Activated CD4-positive, alpha-beta T cell treated with anti-CD3 and anti-CD28 coated beads, Interleukin-2, amount 50 U/mL, for 1 hour (primary cell): ENCODE measurements at places on chromosomes 3 and 15.

GRCh38 chr3:27076815-27077630, 292.2 kb downstream of the NEK10 start:
- DNase-seq: no peak

- DNase-seq: no peak
These were observed 9.0 kb upstream of the GNB4 start for GRCh38 chr3:179460260-179460659.

GRCh38 chr3:40313975-40314860, 4.7 kb downstream of the EIF1B start:
- no peak for DNase-seq

DNA sequence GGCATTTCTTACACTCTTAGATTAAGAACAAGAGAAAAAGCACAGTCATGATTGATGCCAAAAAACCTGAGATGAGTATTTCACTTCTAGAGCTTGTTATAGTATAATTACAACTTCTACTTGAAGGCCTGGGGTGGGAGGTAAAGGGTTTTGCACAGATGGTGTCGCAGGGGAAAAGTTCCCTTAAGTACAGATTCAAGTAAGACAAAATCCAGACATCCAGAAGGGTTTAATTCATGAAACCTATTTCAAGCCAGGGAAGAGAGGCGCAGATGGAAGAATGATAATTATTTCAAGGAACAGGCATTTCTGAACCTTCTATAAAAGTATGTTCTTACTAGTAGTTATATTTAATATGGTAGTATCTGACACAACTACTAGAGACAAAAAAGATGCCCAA, 70.6 kb downstream of the TM4SF4 start:
- DNase-seq: no peak

GRCh38 chr3:159825216-159825854, 163.3 kb upstream of the IL12A start:
- no peak for DNase-seq

DNA sequence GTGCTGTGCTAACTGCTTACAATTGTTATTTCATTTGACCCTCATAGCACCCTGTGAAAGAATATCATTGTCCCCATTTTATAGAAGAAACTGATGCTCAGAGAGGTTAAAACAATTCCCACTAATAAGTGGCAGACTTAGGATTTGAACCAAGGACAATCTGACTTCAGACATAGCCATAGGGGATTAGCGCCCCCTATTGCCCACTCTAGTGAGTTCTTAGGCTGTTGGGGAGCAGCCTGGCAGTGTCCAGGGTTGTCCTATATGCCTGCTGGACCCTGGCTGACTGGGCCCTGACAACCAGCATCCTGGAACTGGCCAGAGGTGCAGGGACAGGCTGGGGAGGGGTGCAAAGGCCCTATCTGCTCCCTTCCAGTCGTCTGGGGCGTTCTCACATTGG, 15.4 kb downstream of the DPH3 start:
- DNase-seq: no peak

DNA sequence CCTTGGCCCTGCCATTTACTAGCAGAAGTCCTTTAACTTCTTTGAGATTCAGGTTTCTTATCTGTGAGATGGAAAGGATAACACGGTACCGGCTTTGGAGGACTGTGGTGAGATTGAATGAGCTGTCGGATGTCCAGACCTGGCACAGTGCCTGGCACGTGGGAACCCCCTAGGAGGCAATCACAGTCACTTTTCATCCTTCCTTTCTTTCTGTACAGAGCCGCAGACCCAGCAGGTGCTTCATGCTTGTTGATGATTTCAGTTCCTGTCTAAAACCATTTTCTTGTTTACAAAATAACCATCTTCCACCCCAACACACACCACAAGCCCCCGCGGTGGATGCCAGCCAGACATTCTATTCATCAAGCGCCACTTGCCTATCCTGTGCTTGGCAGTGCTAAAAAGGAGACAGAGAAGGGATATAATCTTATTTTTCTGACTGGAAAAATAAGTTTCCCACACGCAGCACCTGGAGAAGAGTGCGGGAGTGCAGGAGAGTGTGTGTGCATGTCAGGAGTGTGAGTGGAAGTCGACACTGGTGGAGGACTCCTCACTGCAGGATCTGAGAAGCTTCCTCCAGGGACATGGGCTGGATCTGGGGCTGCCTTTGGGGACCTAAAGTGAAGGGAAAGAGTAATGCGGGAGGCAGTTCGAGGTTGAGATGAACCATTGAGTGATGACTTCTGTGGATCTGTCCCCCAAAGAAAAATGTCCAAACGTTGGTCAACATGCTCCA, 85.7 kb downstream of the ST6GAL1 start:
- DNase-seq: peak; percentile 24

DNA sequence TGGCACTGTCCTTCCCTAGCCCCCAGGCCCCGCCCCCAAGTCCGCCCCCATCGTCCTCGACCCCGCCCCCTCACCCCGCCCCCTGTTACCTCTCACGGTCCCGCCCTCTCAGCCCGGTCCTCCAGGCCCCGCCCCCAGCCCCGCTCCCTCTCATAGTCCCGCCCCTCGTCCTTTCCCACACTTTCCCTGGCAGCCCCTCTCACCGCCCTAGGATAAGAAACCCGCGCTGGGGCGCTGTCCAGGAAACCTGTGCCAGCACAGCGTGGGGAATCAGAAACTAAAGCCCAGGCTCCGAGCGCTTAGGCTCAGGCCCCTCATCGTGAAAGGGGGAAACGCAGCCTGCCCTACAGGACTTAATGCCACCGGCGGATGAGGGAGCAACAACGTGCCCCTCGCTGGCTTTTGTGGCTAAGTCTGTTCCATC, 20.9 kb downstream of the TRPM1 start:
- peak; percentile 16 for DNase-seq

GRCh38 chr3:174158674-174159073, 700.5 kb upstream of the NAALADL2 start:
- no peak for DNase-seq

DNA sequence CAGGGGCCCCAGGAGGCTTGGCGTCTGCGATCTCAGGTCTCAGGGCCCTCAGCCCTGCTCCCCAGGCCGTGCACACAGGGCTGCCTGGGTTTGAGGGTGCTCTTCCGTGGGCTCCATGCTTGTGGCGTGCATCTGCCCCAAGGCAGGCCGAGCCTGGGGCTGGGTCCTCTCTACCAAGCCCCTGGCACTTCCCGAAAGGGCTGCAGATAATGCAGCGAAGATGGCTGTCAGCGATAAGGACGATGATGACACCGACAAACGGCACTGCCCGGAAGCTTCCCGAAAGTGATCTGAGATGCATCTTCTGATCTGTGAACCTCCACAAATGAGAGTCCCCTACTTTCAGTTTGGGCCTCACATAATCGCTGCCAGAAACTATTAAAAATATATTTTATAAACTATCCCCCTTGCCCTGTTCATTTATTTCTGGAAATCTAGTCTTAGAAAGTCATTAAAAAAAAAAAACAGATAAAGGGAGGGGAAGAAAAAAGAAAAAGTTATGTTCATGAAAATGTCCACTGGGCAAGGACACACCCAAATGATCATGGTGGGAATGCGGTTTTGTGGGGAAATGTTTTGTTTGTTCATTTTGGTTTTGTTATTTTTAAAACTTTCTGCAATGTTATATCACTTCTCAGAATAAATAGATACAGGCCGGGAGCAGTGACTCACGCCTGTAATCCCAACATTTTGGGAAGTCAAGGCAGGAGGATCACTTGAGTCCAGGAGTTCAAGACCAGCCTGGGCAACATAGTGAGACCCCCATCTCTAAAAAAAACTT, 51.5 kb downstream of the RPN1 start:
- no peak for DNase-seq

DNA sequence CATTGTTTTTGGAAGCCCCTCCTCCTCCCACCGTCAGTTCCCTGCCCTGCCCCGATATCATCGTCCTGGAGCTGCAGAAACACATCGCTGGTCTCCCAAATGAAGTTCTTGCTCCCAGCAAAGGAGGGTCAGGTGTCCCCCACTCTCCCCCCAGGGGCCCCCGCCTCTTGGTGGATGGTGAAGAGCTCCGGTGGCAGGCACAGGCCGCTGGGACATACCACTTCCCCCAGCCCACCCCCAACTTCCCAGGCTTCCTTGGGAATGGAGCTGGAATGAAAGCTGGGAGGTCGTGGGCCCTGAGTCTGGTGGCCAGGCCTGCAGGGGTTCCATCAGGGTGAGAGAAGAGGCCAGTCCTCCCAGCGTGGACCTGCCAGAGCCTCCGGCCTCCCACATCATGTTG, 137.7 kb downstream of the CHSY1 start:
- no peak for DNase-seq

GRCh38 chr3:196341137-196341536, 2.9 kb upstream of the TM4SF19 start:
- DNase-seq: no peak

DNA sequence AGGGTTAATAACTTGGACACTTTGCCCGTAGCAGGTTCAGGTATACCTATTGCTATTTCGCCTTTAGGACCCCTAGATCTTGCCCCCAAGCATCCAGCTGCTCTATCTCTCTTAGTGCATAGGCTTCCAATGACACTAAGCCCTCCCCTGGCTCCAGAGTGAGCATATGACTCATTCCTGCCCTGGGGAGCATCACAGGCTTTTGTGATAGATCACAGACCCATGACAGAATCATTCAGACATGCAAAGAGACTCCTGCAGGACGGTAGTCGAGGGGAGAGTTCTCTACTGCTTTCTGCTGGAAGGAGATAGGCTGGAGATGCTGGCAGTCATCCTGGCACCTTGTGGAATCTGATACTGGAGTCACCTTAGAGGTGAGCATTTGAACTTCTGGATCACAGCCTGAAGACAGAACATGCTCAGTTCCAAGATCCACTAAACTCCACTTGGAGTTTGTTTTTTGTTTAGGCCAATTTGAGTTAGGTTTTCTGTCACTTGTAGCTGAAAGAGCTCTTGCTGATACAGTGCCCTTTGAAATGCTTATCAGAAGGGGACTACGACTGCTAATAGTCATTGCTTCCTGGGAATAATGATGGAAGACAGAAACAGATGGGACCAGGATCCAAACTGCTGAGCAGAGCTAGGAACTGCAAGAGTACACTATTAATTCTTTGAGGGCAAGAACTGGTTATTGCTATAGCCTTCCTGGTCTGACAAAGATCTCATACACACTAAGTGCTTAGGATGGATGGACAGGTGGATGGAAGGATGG, 11.0 kb downstream of the LYSMD2 start:
- DNase-seq: peak; percentile 31

DNA sequence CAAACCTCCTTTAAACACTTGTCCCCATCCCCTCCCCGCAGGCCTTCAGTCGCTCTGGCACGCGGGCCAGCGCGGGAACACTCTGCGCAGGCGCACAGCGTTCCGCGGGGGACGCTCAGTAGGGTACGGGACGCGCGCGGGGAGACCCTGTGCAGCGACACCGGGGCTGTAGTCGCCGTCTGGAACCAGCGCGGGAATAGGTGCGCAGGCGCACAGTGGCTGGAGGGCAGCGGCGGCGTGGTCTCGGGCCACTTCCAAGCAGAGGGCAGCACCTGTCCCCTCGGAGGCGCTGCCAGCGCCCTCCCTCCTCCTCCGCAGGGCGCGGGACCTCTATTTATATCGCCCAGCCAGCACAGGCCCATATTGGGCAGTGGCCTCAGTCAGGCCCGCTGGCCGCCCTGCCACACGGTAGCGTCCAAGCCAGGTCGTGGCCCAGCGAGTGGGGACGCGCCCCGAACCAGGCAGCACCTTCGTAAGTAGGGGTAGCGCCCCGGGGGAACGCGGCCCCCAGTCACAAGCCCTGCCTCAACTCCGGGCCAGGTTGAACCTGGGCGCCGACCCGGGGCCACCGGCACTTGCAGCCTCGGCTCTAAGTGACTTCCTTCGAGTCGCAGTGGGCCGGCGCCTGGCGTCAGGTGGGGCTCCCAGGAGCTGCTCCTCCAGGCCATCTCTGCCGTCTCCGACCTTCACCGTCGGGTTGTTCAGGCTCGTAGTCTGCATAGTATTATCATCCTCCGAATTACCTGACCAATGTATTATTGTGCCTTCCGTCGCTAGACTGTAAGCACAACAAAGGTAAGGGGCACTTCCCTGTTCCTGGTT, at the start of gene KBTBD12:
Gene KBTBD12 (plus strand): TSS at position 118 of the 822 bp plus-strand sequence. CDS start 7,830 bp downstream, outside the sequence.
- no peak for DNase-seq

DNA sequence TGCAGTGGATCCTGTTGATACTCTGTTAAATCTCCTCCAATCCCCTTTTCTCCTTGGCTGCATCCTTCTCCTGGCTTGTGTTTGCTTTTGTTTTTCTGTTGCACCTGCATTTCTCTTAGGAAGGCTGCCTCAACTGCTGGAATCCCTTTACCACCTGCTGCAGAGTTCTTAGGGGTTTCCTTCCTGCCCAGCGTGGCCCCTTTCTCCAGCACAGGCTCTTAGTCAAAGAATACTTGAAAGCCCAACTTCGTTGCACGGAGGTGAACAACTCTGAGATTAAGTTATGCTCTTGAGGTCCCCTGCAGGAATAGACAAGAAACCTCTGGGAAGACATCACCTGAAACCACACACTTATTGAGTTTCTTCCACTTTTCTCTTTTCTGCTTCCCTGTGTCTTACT, 121.6 kb upstream of the GRM7 start:
- no peak for DNase-seq

DNA sequence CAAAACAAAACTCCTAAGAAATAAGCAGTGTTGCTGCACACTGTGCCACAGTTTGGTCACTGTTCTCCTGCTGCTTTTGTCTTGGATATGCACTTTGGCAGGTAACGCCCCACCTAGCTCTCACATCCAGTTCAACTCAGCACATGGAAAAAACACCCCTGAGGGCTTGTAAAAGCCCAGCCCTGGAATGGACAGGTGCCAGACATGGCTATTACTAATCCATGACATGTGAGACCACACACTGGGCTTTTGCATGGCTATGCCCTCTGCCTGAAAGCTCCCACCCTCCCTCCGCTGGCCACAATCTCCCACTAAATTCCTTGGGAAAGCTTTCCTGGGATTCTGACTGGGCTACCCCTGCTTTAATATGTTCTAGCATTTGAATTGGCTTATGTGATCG, 24.7 kb upstream of the ZBED2 start:
- DNase-seq: no peak

DNA sequence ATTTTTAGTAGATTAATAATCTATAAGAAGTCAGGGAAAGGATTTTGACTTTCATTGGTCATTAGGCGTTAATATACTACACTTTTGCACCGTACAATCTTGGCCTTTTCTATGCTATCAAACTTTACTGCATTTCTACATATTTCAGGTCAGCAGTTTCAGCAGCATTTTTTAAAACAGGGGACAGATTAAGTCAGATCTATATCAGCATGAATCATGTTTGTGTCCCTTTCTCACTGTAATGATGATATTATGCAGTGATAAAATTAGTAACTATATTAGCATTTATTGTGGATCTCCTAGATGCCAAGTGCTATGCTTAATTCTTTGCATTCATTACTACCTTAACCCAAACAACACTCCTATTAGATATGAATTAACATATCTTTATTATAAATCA, 20.3 kb upstream of the AADAC start:
- no peak for DNase-seq

GRCh38 chr3:21390136-21390535, 360.9 kb downstream of the ZNF385D start:
- no peak for DNase-seq

GRCh38 chr15:61157933-61158332, 71.2 kb downstream of the RORA start:
- DNase-seq: no peak

- no peak for DNase-seq
These were observed 84.1 kb downstream of the PIK3R4 start for GRCh38 chr3:130662501-130662996.

- no peak for DNase-seq
These were observed 52.7 kb upstream of the SPTSSB start for GRCh38 chr3:161423911-161424522.

- DNase-seq: no peak
These were observed 24.1 kb downstream of the TOPAZ1 start for GRCh38 chr3:44265815-44266214.
